ENCODE measurements at places on chromosomes 7 and 10.

DNA sequence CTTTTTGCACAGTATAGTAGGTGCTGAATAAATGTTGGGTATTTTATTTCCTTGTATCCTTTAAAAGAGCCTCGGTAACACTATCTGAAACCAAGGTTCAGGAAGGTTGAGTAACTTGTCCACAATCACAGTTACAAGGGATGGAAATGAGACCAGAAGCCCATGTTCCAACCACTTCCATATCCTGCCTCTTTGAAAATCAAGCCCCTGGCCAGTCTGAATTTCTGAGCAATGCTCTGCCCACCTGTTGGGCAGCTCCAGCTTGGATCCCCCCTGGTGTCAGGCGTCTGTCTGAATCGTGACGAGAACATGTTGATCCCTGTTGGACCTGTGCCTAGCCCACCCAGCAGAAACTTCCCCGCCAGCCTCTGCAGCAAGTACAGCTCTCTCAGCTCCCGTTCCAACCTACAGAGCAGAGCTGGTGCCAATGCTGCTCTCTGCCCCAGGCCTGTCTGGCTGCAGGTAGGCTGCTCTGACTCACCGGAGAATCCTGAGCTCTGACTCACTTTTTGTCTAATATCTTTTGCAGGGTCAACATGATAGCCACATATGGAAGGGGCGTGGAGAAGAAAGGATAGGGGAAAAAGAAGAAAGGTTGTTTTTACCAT is 595.5 kb downstream of the INHBA start:
- DNase-seq: no peak

GRCh38 chr10:6929148-6929830 is 349.2 kb upstream of the PRKCQ start:
- no peak for DNase-seq

GRCh38 chr10:27481486-27481885 is 22.6 kb upstream of the RAB18 start:
- DNase-seq: no peak

DNA sequence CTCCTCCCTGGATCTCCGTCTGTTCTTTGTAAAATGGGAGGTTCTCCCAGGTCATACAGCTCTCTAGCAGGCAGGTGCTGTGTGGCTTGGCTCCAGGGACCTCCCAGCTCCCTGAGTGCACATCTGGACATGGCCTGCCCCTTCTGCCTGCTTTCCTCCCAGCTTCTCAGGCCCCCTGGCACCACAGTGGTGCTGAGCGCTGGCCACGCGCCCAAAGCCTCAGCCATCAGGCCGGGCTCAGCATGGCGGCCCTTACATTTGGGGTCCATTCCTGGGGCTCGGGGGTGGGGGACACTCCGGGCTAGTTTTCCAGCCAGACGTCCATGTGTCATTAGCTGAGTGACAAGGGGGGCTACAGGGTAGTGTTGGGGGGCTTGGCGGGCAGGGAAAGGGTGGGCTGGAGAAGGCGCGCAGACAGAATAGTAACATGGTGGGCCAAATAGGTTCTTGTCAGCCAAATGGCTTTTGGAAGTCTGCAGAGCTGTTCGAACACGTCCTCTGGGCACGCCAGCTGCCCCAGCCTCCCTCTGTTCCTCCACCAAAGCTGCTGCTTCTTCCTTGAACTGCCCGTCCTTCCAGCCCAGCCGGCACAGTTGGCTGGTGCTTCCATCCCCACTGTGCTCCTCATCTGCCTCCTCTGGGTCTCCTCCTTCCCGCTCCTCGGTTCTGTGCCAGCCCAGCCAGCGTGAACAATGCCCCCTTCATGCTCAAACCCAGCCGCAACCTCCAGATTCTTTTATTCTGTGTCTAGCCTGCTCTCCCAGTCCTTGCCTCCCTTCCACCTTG is 65.9 kb downstream of the GOLGA7B start:
- DNase-seq: no peak

- DNase-seq: no peak
These were observed 586.6 kb upstream of the POT1 start for GRCh38 chr7:125516194-125516593.

- DNase-seq: no peak
These were observed 1.5 kb upstream of the DLX5 start for GRCh38 chr7:97025983-97026714.

- DNase-seq: no peak
These were observed 258.4 kb upstream of the NPVF start for GRCh38 chr7:25486656-25487055.
